Muscle of back (tissue), 13 donors: ENCODE measurements at places on chromosomes 1 and 21. TPM values are rescaled to one million over a fixed set of nuclear protein-coding genes. Genes with fewer than 3 reads are reported as not detected.

Gene ETV3L
- 0.08 TPM for polyA plus RNA-seq

Gene MSH4
- 0.78 TPM for polyA plus RNA-seq

Gene COL11A1
- 20.6 TPM for polyA plus RNA-seq

Gene SEC22B
- 25.9 TPM for polyA plus RNA-seq

Gene OR2T2
- not detected for polyA plus RNA-seq

Gene ADAMTS4
- polyA plus RNA-seq = 6.8 TPM

Gene AIRE
- polyA plus RNA-seq = 0.05 TPM

Gene SPRR2E
- polyA plus RNA-seq = not detected

Gene EXTL2
- 33.3 TPM for polyA plus RNA-seq

Gene MROH9
- polyA plus RNA-seq = not detected

Gene AK2
- 114 TPM for polyA plus RNA-seq

Gene PLEKHN1
- 1.3 TPM for polyA plus RNA-seq

Gene IFI44L
- 2.0 TPM for polyA plus RNA-seq

Gene FBXO2
- polyA plus RNA-seq = 0.40 TPM

Gene PIGR
- polyA plus RNA-seq = not detected

Gene SPRR5
- not detected for polyA plus RNA-seq

Gene ELAPOR1
- polyA plus RNA-seq = 0.32 TPM

Gene KDF1
- polyA plus RNA-seq = not detected

Gene HAO2
- 0.21 TPM for polyA plus RNA-seq

Gene RYR2
- 3.1 TPM for polyA plus RNA-seq

Gene TIPRL
- polyA plus RNA-seq = 37.6 TPM

Gene RASAL2
- 17.1 TPM for polyA plus RNA-seq

Gene C1orf141
- polyA plus RNA-seq = not detected

Gene TMEM51
- 8.2 TPM for polyA plus RNA-seq

Gene TAL1
- polyA plus RNA-seq = 3.8 TPM

Gene ACKR1
- polyA plus RNA-seq = 2.2 TPM

Gene ST6GALNAC3
- 7.5 TPM for polyA plus RNA-seq

Gene ASTN1
- 5.2 TPM for polyA plus RNA-seq

Gene OXCT2
- not detected for polyA plus RNA-seq

Gene CFAP107
- 0.86 TPM for polyA plus RNA-seq

Gene RHBG
- polyA plus RNA-seq = not detected

Gene THEM5
- 0.40 TPM for polyA plus RNA-seq

Gene S100A1
- polyA plus RNA-seq = 10.6 TPM

Gene TENT5C
- polyA plus RNA-seq = 4.2 TPM

Gene NCMAP
- 0.21 TPM for polyA plus RNA-seq

Gene SEMA4A
- 2.8 TPM for polyA plus RNA-seq
